ENCODE measurements at places on chromosomes 5 and 9.

DNA sequence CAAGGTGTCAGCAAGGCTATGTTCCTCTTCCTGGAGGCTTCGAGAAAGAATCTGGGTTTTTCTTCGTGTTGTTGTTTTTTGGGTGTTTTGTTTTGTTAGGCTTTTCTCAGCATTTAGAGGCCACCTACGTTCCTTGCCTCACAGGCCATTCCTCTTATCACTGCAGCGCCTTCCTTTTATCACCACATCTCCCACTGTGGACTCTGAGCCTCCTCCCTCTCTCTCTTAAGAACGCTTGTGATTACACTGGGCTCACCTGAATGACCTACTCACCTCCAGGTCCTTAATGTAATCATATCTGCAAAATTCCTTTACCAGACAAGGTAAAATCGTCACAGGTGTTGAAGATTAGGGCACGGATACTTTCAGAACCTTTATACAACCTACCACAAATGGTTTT, 340.8 kb downstream of the DTWD2 start:
- no peak for DNase-seq

GRCh38 chr5:11527652-11528349, 376.4 kb downstream of the CTNND2 start:
- DNase-seq = no peak

GRCh38 chr9:100580257-100580656, 2.4 kb downstream of the CAVIN4 start:
- no peak for DNase-seq

- no peak for DNase-seq
Observed at GRCh38 chr9:111094433-111094924, 56.2 kb upstream of the LPAR1 start.

DNA sequence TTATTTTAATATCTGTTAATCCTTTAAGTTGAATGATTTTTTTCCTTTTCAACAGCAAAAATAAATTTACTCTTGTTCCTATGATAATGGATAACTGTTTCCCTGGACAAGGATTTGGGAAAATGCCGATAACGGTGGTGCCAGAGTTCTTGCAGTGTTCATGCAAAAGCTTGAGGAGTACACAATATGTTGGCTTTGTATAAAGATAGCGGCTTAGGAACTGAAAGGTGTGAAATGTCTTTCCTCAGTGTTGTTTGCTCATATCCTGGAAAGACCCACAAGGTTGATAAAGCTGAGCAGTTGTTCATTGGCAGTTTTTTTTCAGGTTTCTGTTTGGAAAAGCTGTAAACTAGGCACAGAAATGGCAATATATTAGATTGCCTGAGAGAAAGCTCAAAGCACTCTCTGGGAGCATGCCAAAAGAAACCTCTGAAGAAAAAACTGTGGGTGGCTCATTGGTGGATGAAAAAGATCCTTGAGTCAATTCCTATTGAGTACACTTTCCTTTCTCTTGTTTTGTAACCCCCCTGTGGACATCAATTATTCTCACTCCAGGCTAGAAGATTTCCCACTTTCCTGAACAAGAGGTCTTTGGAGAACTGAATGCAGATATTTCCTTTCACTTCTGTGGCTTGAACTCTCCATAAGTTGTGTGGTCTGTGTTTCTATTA, 117.2 kb upstream of the RGMB start:
- no peak for DNase-seq

DNA sequence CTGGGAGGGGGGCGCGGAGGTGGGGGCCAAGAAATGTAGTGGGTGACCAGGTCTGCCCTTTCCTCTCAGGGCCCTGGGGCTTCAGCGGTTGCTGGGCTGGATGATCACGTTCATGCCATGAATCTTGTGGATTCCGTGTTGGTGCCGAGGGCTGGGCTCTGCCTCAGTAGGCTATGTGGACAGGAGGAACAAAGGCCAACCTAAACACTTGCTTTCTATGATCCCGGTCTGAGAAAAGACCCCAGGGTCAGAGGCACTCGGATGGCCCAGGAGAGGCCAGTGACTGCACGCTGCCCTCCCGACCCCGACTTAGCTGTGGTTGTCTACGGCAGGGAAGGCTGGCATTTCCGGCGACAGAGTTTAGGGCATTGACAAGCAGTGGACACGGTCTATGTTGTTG, 26.6 kb downstream of the PHF2 start:
- DNase-seq = no peak

GRCh38 chr9:94882966-94883641, 156.6 kb downstream of the AOPEP start:
- no peak for DNase-seq

DNA sequence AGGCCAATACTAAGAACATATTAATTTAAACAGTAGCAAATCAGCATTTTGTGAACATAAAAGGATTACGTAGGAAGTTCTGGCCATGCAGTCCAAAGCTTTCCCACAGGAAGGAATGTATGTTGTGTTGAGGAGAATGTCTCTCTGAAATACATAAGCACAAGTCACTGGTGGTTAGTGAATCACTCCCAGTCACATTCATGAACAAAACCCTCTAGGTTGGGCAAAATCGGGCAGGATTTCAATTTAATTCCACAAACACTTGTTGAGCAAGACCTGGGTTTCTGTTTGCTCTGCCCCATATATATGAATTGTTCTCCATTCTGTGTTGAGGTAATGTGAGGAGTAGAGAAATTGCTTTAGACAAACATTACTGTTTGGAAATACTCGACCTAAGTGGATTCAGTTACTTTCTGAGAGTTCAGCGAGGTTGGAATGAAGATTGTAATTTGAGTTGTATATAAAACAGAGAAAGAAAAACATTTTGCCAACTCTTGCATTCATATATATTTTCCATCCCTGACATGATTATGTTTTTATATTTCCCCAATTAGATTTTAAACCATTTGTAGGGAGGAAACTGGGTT, 127.6 kb upstream of the RPS23 start:
- DNase-seq = no peak
